NB4 (cell line): ENCODE measurements at places on chromosomes 12 and 14.
A peak's percentile ranks its signal among the peaks of the same experiment; 100 is the strongest.

DNA sequence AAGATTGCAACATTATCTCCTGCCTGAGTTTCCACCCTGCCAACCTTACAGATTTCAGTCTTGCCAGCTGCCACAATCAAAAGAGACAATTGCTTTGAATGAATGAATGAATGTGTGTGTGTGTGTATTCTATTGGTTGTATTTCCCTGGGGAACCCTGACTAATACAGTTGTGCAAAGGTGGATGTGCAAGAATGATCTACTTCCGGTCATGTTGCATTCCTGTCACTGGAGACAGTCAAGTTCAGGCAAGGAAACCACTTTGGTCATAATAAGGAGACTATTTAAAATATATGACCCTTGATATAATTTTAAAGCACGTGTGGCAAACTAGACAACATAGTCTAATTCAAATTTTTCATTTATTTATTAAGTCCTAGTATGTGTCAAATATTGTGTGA, 13.1 kb downstream of the RERG start:
- DNase-seq, result peak; percentile 6

DNA sequence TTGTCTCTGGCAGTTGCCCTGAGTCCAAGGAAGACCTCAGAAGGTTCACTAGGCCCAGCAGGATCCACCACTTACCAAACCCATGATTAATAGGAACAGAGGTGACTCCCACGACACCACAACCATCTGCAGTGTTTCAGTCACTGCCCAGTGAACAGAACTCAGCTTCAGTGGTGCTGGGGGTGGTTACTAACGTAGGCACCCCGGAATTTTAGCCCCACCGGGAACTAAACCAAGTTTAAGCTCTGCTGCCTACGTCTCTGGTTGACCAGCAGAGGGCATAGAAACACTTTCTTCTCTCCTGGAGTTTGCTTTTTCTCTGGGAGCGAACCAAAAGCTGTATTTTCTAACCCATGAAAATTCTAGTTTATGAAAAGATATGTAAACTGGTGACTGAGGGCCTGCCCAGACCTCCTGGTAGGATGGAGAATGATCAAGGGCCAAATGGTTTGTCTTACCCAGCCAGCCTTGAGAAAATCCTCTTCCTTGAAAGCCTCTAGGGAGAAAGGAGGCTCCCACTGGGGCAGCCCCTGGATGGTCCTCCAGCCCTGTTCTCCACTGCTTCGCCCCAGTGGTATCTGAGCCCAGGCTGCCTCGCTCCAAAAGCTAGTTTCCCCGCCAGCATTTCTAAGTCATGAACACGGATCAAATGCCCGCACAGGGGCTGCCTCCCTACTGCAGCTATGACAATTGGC, 379.8 kb downstream of the DPF3 start:
- peak; percentile 52 for DNase-seq

DNA sequence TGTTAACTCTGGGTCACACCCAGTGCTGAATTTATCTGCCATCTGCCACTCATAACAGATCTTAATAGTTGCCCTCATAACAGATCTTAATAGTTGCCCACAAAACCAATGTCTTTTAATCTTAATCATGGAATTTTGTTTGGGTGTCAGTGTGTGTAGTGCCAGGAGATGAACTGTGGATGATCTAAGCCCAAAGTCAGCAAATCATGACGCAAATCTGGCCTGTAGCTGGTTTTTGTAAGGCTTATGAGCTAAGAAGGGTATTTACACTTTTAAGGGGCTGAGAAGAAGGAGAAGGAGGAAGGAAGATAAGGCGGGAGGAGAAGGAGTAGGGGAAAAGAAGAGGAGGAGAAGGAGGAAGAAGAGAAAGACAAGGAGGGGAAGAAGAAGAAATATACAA, 10.0 kb upstream of the IL26 start:
- no peak for DNase-seq

DNA sequence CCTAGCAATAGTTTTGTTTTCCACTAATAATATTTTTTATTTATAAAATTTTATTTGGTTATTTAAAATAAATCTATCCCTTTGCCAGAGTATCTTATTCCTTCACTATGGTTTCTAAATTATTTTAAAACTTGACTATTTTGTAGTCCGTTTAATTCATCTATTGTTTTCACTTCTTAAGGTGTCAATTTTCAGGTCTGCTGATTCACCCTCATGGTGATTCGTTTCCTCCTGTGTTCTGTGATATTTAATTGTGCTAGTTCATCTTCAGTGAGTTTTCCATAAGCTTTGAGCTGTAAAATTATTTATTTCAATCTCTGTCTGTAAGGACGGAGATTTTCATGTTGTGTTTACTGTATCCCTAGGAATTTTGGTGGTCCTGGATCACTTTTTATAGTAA, 70.6 kb downstream of the SNAPC1 start:
- DNase-seq, result no peak

DNA sequence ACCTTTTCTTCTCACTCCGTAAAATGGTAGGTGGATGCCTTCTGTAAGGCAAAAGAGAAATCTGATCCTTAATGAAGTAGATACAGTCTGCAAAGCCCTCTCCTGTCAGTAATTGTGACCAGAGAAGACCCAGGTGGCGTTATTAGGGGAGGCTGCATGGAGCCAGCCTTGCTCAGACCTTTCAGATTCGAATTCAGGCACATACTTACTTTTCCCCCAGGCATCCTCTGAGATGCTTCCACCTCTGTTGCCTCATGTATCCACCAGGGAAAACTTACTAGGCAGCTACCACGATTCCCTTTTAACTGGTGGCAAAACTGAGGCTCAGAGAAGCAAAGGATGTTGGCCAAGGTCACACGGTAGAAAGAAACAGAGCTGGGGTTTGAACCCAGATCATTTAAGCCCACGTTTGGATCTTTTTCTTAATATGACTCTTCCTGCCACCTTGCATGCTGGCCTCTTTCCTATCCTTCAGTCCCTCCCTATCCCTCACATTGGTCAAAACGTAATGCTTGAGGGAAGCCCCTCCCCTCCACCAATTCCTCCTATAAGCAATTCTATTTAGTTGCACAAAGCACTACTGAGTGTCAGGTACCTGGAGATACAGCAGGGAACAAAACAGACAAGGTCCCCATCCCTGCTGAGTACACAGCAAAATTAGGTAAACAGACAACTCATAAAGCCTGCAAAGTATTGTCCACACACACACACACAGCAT, 179.4 kb downstream of the KSR2 start:
- DNase-seq, result no peak

DNA sequence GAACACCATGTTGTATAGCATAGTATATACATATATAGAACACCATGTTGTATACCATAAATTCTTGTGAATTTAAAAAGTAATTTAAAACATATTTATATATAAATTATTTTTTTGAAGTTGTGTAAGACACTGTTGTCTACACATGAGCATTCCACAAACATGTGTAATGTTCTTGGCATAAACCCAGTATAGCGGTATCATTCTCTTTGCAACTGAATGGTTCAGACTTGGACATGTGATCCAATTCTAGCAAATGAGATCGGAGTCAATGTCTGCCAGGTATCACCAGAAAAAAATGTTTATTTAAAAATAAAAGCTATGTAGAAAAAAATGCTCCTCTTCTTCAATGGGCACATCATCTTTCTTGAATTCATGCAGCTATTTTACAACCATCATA, 33.9 kb downstream of the CEP290 start:
- DNase-seq, result no peak

DNA sequence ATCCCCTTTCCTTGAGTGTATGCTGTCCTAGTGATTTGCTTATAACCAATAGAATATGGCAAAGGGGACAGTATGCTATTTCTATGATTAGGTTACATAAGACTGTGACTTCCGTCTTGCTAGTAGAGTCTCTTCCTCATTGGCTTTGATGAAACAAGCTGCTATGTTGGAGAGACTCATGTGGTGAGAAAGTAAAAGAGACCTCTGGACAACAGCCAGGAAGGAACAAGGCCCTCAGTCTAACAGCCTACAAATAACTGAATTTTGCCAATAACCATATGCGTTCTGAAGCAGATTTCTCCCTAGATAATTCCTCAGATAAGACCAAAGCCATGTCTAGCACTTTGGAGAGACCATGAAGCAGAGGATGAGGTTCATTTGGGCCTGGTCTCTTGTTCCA, 134.5 kb upstream of the NAV3 start:
- DNase-seq, result peak; percentile 4

- no peak for DNase-seq
Measured at GRCh38 chr14:66121859-66122258, 364.3 kb upstream of the CCDC196 start.

- DNase-seq, result no peak
Measured at GRCh38 chr14:96062010-96062409, 22.8 kb downstream of the C14orf132 start.

- DNase-seq, result no peak
Measured at GRCh38 chr12:102316723-102317122, 119.1 kb upstream of the PMCH start.

- no peak for DNase-seq
Measured at GRCh38 chr12:68944296-68945076, 11.5 kb upstream of the CPM start.

GRCh38 chr14:70847406-70848090, 38.2 kb upstream of the MAP3K9 start:
- DNase-seq, result no peak

DNA sequence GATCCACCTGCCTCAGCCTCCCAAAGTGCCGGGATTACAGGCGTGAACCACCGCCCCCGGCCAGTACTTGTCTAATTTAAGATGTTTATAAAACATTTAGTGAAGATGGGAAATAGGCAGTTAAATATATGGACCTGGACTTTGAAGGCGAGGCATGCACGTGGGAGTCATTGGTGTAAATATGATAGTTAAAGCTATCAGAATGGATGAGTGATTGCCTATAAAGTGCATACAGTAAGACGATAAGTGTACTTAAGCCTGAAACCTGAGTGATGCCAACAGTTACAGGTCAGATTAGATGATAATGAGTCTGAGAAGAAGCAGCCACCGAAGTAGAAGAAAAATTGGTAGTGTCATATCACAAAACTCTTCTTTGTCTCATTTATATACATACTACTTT, 11.5 kb downstream of the RAD51B start:
- no peak for DNase-seq

GRCh38 chr12:102920271-102920670, 3.2 kb upstream of the PAH start:
- no peak for DNase-seq

DNA sequence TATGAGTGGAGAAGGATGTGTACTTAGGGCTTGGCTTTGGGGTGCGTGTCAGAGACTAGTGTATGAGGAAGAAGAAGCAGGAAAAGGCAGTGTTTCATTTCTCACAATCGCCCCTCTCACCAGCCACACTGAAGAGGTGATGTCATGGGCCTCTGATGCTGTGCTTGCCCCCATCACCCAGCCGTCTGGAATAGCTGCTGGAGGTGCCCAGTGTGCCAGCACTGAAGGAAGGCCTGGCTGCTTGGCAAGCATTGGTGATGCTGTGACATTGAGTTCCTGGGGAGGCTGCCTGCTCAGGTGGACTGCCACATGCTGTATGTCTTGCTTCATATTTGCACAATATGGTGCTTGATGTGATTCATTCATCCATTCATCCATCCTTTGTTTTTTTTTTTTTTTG, 56.2 kb downstream of the CRADD start:
- DNase-seq, result no peak

GRCh38 chr14:96225745-96226151, 21.1 kb downstream of the BDKRB2 start:
- DNase-seq, result no peak

DNA sequence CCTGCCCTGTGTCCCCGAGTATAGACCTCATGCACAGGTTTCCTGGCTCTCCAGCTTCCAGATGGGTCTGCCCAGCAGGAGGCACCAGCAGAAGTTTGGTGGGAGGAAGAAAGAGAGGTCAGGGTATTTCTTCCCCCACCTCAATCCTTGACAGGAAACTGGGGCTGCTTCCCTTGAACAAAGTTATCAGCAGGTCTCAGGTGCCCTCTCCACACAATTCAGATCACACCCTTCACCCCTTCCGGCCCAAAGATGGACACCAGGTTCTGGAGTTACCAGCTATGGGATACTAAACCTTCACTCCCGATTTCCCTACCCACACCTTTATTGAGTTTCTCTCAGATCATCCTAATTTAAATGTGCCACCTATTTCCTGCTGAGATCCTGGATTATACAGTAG, 1.2 kb downstream of the SART3 start:
- DNase-seq, result peak; percentile 33

DNA sequence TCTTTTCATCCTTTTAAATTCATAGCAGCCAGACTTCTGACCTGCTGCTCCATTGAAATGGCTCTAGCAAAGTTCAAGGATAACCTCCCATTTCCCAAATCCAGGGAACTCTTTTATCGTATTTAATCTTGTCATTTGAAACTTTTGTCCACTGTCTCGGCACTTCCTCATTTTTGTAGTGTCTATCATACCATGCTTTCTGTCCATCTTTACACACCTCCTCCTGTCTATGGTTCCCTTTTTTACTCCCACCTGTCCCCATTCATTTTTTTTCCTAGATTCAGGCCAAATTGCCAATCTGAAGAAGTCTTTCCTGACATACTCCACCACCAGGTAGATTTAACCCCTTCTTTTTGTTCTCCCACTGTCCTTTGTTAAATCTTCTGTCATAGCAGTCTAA, 31.0 kb downstream of the NFYB start:
- peak; percentile 41 for DNase-seq

DNA sequence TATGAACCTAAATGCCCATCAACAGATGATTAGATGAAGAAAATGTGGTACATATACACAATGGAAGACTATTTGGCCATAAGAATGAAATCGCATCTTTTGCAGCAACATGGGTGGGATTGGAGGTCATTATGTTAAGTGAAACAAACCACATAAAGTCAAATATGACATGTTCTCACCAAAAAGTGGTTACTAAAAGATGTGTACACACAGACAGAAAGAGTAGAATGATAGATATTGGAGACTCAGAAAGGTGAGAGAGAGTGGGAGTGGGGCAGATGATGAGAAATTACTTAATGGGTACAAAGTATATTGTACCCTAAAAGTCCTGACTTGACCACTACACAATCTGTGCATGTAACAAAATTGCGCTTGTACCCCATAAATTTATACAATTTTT, 19.6 kb downstream of the VWF start:
- DNase-seq, result no peak

- DNase-seq, result no peak
Measured at GRCh38 chr14:95125221-95125620, 32.1 kb downstream of the DICER1 start.

DNA sequence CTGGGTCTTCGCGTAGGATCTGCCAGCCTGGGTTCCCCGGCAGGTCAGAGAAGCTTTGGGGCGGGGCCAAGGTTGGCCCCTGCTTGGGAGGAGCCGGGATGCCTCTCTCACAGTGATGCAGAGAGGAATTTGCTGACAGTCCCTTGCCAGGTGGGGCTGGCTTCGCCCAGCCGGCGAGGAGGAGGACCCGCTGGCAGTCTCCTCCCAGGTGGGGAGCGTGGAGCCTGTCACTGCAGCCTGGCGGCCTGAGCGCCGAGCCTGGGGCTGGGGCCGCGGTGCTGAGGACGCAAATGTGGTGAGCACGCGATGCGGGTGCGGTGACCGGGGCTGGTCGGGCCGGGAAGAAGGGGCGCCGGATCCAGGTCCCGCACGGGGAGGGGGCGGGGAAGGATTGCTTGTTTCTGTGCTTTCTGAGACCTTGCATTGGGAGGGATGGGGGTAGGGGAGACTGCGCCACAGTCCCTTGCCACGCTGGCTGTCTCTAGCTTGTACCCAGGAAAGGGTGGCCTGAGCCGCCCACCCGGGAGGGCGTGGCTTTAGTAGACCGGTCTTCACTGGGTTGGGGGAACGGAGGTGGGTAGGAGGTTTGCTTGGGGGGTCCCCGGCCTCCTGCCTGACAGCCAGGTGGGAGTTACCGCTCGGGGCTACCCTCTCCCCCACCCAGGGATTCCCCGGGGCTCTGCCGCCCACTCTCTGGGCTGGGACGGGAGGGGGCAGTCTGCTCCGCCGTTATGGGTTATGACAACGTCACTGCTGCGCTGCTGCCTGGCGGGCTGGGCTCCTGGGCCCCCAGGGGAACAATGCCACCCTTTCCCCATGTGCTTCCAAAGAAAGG, at the start of gene TMEM63C:
Gene TMEM63C (plus strand): TSS at position 196 of the 835 bp plus-strand sequence. CDS start 37,016 bp downstream, outside the sequence.
- DNase-seq, result peak; percentile 16
